Left colon (tissue), 2 donors: ENCODE measurements at places on chromosomes 13 and 19. TPM values are rescaled to one million over a fixed set of nuclear protein-coding genes. Genes with fewer than 3 reads are reported as not detected.

GRCh38 chr13:35729926-35730627, 253.6 kb upstream of the MAB21L1 start:
- DNase-seq = no peak

- no peak for DNase-seq
Measured at GRCh38 chr13:74169676-74170075, 35.5 kb upstream of the KLF12 start.

DNA sequence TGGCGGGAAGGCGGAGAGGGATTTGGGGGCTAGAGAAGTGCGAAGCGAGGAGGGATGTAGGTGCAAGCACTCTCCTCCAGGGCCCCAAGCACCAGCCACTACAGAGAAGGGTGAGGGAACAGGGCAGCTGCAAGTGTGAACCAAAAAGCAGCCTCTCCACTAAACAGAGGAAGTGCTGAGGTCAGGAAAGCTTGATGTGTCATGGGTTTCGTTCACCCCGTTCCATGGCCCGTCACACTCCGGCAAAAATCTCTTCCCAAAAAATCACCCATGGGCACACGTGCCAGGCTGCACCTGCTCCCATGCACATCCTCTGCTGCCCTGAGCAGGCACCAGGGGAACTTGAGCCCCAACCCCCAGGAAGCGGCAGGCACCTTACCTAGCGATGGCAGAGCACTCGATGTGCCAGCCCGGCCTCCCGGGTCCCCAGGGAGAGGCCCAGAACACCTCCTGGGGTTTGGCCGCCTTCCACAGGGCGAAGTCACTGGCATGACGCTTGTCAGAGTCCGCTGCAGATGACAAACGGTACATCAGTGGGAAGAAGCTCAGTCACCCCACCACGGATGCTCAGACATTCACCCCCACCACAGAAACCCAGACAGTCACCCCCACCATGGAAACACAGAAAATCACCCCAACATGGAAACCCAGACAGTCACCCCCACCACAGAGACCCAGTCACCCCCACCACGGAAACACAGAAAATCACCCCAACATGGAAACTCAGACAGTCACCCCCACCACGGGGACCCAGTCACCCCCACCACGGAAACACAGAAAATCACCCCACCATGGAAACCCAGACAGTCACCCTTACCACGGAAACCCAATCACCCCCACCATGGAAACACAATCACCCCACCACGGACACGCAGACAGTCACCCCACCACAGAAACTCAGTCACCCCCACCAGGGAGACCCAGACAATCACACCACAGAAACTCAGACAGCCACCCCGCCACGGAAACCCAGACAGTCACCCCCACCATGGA, 29.0 kb downstream of the CARS2 start:
- DNase-seq = no peak

- no peak for DNase-seq
Measured at GRCh38 chr13:107124129-107124718, 556.3 kb upstream of the ARGLU1 start.

Gene SYNE4
- total RNA-seq = 6.5 TPM

Gene FAM216B
- total RNA-seq = not detected

Gene HCST
- total RNA-seq = 6.1 TPM

GRCh38 chr19:17847538-17848366, at the start of gene JAK3:
Gene JAK3, minus strand, starts transcription at chr19:17847982. Its CDS starts 3,565 bp downstream, at chr19:17844417.
- no peak for DNase-seq

DNA sequence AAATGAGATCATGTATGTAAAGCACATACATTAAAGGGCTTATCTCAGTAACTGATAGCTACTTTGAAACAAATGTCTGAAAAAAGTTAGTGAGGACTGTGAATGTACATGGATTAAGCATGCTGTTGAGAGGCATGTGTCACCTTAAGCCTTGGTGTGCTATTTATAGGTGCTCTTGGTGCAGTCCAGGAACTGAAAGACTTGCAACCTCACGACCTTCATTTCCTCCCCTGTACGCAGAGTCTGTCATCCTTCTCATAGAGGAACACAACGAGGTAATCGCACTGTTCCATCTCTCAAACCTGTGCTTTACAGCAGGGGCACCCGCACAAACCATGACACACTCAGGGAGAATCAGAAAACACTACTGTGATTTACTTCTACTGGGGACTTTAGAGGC, 65.6 kb downstream of the UFM1 start:
- DNase-seq = no peak

- no peak for DNase-seq
Measured at GRCh38 chr19:1177322-1178114, 3.5 kb upstream of the SBNO2 start.

DNA sequence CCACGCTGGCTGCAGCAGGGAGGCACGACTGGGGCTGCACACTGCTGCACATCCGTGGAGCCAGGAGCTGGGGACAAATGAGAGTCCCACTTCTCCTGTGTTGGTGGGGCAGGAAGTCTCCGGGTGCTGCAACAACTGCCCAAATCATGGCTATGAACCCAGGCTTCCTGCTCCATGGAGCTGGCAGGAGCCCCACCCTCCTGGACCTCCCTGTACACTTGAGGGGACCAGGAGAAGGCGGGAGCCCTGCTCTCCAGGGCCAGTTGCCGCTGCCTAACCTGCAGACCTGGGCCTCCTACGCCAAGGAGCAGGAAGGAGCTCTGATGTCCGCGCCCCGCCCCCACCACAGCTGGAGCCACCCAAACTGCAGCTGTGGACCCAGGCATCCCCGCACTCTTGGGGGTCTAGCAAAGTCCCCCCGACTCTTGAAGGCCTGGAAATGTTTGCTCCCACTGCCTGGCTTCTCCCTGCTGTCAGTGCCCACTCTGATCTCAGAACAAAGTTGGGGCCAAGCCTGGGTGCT, 752.1 kb upstream of the PCDH20 start:
- DNase-seq = no peak

GRCh38 chr19:12955996-12956395, 1.0 kb downstream of the GADD45GIP1 start:
- no peak for DNase-seq

Gene C5AR1
- total RNA-seq = 5.0 TPM

GRCh38 chr13:41939398-41939797, 21.5 kb downstream of the VWA8 start:
- DNase-seq = no peak

Gene CASP14
- total RNA-seq = not detected
